RCC 7860 (cell line): ENCODE measurements at places on chromosomes 7 and 10.

GRCh38 chr10:78595269-78595619, 473.5 kb upstream of the ZMIZ1 start:
- no peak for DNase-seq

DNA sequence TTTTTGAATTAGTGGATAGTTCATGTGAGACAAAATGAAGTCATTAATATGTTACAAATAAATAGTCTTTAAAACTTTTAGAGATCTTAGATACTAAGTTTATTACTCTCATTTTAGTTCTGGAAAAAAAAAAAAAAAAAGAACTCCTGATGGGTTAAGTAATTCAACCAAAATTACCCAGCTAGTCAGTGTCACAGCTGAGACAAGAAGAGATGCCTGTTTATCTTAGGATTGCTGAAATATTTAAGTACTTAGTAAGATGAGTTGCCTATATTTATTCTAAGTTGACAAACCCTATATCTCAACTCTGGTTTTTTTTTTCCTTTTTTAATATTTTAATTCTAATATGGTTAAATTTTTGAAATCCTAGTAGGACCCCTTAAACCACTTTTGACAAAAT, 781.0 kb upstream of the LRRN3 start:
- no peak for DNase-seq

GRCh38 chr7:65953001-65953720, 28.9 kb downstream of the GUSB start:
- DNase-seq: no peak

GRCh38 chr7:74206589-74207120, 3.2 kb upstream of the LAT2 start:
- DNase-seq: peak; percentile 66

- DNase-seq: peak; percentile 88
These were observed 53.6 kb downstream of the SEC61G start for GRCh38 chr7:54705436-54705835.

DNA sequence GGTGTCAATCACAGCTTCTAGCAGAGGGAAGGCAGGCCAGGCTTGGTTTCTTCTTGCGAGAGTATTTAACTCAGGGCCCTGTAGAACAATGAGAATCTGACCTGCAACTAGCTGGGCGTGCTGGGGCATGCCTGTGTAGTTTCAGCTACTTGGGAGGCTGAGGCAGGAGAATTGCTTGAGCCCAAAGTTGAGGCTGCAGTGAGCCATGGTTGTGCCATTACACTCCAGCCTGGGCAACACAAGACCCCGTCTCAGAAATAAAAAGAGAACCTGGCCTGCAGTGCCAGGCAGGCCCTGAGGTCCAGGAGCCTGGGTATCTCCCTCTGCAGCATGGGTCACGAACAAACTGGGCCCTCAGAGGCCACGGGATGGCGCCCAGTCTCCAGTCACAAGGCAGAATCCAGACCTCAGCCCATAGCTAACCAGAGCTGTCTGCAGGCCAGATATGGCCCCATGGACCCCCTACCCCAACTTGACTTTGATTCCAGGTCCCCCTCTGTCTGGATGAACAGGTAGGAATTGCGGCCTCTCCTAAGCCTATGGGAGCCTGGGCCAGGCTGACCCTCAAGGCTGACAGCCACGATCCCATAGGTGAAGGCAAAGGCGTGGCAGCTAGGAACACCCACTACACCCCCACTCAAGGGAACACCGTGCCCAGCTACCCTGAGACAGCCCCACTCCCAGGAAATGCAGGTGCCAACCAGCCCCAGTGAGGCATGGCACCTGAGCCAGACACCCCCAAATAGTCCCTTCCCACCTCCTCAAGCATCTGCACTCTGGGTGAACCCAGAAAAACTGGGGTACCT, 102.7 kb upstream of the TNRC18 start:
- peak; percentile 51 for DNase-seq

DNA sequence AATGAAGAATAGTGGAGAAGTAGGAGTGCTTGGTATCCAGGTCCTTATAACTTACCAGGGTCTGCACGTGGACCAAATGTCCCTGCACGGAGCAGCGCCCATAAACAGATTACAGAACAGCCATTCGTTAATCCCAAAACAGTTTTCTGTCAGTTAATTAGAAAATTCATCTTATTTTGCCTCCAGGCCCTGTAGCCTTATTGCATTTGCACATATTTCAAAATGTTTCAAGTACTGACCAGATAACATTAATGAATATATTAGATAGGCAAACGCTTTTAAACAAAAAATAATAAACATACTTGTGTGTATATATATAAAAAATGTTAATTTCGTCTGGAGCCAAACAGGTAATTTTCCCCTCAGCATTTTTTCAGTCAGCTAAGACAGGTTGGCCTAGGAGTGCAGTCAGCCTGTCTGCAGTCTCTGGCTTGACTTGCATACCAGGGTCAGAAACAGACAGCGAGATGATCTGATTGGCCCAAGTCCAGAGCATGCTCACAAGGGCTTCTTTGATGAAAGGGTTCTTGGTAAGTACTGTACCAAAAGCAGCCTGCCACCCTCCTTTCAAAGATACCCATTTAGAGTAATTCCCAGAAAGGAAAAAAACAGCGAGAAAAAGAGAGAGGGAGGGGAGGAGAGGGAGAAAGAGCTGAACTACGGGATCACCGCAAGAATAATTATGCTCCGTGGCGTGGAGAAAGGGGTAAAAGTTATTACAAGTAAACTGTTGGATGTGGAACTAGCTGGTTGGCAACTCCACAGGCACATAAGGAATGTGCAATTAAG, 194.4 kb upstream of the TCF7L2 start:
- no peak for DNase-seq

DNA sequence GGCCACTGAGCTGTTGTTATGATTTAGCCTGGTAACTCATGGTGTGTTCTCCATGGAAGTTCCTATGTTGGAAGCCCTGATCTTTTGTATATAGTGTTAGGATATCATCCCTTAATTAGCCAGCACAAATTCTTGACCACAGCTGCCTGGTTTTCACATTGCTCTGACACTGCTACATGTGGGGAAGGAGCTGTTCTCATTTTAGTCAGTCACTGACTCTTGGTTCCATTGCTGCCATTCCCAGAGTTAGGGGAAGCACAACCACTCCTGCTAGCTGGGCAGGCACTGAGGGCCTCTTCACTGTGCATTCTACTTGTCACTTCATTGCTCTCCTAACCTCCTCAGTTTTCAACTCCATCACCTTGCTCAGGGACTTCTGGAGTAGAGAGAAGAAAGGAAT, 98.4 kb upstream of the GJD4 start:
- no peak for DNase-seq

DNA sequence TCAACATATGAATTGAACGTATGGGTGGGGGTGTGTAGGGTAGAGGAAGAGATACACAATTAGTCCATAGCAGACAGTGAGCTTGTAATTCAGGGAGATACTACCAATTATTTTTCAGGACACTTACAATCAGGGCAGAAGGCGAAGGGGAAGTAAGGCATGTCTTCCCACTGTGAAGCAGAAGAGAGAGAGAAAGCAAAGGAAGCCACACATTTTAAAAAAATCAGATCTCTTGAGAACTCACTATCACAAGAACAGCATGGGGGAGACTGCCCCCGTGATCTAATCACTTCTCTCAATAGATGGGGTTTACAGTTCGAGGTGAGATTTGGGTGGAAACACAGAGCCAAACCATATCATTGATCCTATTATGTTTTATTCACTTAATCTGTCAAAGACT, 116.4 kb upstream of the RPA3 start:
- no peak for DNase-seq

GRCh38 chr10:79129361-79129997, 60.7 kb downstream of the ZMIZ1 start:
- DNase-seq: peak; percentile 55

DNA sequence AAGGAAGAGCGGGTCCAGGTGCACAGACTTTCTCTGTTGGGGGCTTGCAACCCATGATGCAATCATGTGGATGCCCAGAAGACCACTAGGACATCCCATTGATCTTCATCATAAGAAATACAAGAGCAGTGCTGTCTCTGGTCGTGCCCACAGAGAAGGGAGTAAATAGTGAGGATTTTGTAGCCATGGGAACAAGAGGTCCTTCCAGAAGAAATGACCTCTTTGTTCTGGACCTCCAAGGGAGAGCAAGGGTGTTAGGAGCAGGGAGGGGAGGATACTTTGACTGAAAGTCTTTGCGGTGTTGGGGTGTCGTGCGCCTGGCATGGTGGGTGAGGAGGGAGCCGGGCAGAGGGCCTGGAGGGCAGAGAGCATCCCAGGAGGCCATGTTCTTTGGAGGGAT, 55.0 kb upstream of the EN2 start:
- no peak for DNase-seq

GRCh38 chr7:117480978-117481377, 1.2 kb downstream of the CFTR start:
- no peak for DNase-seq

GRCh38 chr7:33824911-33825459, 80.4 kb upstream of the BMPER start:
- no peak for DNase-seq

DNA sequence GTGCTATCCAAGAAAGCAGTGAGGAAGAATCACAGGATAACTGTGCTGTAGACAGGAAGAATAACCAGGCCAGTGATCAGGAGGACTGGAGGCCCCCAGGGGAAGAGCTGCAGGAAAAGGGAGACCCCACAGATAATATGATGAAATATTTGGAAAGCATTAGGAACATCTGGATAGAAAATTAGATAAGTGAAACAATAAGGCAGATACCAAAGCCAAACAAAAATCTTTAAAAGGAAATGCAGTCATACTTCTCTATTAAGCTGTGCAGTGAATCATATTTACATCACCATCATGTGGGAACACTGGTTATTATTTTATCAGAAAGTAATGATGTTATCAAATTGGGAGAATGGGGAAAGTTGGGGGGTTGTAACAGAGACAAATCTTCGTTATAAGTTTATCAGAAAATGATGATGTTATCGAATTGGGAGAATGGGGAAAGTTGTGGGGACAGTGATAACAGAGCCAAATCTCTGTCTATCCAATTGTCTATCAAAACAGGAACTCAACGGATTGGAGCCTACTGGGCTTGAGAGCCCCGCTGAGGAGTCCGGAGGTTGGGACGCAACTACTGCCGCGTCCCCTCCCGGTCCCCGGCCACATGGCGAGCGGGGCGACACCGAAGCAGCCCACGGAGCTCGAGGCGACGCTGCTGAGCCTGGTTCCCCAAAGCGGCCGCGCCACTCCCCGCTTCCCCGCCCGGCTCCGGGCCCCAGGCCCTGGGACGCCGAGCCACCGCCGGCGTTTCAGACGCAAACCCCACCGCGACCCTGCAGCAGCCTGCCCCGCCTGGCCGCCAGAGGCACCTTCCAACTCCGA, 14.0 kb upstream of the RALA start:
- peak; percentile 45 for DNase-seq

- peak; percentile 62 for DNase-seq
These were observed 148.7 kb downstream of the BICC1 start for GRCh38 chr10:58661336-58661735.

DNA sequence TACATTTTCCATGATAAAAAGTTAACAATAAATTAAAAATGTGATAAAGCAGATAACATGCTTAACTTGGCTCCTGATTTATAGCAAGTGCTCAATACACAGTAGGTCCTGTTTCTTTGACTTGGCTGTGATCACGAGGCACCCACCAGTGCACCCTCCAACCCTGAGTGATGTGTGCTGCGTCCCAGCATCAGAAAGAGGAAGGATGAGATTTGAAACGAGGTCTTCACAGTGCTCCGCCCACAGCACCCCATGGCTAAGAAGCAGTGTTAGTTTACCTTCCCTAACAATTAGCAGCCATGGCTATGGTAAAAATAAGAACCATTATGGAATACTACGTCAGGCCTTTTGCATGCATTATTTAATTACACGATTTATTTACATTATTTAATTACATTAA, 292.0 kb upstream of the ZMIZ1 start:
- no peak for DNase-seq

GRCh38 chr10:94292434-94293090, 70.2 kb downstream of the NOC3L start:
- DNase-seq: no peak

DNA sequence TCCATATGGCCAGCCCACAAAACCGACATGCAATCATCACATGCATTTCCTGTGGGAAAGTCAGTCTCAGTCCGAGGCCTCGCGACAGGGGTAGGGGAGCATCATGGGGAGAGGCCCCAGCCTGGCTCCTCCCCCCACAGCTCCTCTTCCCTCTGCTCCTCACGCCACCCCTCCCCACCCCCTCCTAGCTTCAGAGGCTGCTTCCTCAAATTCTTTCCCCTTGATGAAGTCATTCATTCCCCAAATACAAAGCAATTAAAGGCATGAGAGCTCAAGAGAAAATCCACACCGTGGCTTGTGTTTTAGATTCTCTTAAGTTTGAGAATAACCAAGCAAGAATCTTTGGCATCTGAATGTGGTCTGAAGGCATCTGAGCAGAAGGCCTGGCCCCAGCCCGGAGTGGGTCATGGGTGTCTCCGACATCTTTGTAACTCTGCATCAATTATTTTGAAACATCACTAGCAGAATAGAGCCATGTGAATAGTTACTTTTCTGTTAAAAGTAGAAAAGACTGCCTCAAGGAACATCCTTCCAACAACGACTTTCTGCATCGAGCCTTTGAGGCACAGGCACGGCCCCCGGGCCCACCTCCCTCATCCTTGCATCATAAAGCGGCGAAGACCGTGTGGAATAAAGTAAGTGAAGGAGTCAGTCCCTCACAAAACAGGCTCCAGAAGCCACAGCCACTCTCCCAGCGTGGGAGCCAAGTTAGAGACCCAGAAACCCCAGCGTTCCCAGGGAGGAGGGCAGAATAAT, 90.9 kb downstream of the DIP2C start:
- peak; percentile 92 for DNase-seq

GRCh38 chr10:131961777-131962662, 19.7 kb downstream of the BNIP3 start:
- DNase-seq: no peak

GRCh38 chr7:108358553-108358952, 97.7 kb downstream of the NRCAM start:
- DNase-seq: peak; percentile 41

DNA sequence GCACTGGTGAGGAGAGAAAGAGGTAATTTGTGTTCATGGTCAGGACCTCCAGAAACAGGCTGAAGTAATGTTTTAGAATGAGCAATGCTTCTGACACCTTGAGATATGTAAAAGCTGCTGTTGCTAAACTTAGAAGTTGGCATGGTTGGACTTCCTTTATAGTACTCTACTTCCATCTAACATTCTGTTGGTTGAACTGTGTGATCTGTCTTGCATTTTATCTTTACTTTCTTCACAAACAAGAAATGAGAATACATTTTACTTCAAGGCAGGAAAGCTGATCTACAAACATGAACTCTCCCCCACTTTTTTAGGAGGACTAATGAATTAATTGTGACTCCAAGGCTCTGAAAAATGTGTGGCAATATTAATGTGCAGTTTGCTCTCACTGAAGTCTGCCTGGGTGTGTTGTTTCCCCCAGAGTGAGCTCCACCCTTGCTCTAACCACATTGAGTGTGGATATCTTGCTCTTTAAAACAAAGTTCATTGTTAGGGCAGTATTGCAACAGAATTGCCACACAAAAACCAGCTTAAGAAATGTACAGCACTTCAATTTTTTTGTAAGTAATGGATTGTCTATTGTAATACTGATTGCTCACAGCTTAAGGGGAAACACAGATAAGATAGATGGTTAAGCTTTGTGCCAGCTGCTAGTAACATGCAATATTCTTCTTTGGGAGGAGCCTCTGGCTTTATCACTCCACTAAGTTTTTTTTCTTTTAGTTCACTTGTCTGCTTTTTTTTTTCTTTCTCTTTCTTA, 69.0 kb downstream of the ADD3 start:
- peak; percentile 26 for DNase-seq
